CD4-positive, alpha-beta T cell (primary cell): ENCODE measurements at places on chromosomes 1 and 21. TPM values are rescaled to one million over a fixed set of nuclear protein-coding genes. Genes with fewer than 3 reads are reported as not detected.

DNA sequence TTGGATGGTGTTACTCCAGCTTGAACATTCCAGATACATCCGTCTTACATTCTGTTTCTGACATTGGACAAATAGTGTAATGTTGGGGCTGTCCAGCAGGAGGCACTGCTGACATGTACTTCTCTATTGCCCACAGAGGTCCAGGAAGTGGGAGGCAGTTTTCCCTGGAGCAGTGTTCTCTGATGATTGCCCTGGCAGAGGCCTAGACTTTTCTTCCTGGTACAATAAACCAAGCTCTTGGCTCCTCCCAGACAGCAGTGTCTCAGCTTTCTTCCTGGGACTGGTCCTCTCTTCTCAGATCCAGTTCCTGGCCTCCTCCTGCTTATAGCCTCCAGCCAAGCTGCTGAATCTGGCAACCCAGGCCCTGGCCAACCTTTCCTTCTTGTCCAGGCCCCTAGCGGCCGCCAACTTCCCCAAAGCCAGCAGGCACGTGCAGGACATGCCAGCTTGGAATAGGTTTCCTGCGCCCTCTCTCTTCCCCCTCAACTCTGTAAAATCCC lies 14.9 kb upstream of the IFNLR1 start:
- DNase-seq: peak; percentile 48

The RABGGTB gene
- total RNA-seq: 200 TPM

GRCh38 chr1:80468356-80468755 lies 1332.4 kb upstream of the ADGRL2 start:
- DNase-seq: no peak

GRCh38 chr1:35809114-35810095 lies 1.6 kb downstream of the AGO4 start:
- no peak for DNase-seq

The MFAP2 gene
- total RNA-seq: not detected

The BATF3 gene
- total RNA-seq: 1.2 TPM

The FNDC7 gene
- 0.19 TPM for total RNA-seq

The MROH7 gene
- total RNA-seq: 0.19 TPM

GRCh38 chr1:6832531-6833188 lies 47.4 kb downstream of the CAMTA1 start:
- no peak for DNase-seq

The GBP2 gene
- total RNA-seq: 91.8 TPM

The FGR gene
- total RNA-seq: 3.2 TPM

DNA sequence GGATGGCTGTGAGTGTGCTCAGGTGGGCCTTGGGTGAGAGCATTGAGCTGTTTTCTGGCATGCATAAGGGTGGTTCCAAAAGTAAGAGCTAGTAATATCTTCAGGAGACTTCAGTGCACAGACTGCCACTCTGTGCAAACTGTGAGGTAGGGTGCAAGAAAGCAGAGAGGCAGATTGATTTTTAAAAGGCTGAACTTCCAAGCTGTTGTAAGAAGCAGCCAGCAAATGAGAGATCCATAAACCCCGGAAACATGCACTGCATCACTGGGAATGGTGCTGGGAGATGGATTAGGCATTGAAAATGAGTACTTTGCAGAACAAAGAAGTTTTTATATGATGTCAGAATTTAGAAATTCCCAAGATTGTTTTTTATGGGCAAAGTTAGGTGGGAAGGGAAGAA lies 255.4 kb downstream of the TNR start:
- DNase-seq: no peak

DNA sequence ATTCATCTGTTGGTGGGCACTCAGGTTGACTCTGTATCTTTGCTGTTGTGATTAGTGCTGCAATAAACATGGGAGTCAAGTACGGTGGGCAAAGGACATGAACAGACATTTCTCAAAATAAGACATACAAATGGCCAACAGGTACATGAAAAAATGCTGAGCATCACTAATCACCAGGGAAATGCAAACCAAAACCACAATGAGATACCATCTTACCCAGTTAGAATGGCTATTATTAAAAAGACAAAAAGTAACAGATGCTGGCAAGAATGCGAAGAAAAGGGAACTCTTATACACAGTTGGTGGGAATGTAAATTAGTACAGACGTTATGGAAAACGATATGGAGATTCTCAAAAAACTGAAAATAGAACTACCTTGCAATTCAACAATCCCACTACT lies 98.9 kb downstream of the TMEM53 start:
- DNase-seq: no peak

The AKR1A1 gene
- total RNA-seq: 31.0 TPM

The GRIK3 gene
- not detected for total RNA-seq

The IL20 gene
- total RNA-seq: not detected
